Panc1 (cell line): ENCODE measurements at places on chromosomes 16 and 17. TPM values are rescaled to one million over a fixed set of nuclear protein-coding genes. Genes with fewer than 3 reads are reported as not detected.

- H3K4me1 ChIP-seq: no peaks in the 10 kb centered on the region
- H3K36me3 ChIP-seq: no peaks in the 10 kb centered on the region
- DNase-seq: no peak
- H3K4me3 ChIP-seq: no peak overlapping the region
These were observed 854.8 kb downstream of the KCNJ2 start for GRCh38 chr17:71024172-71024571.

- H3K4me3 ChIP-seq: no peak overlapping the region
- H3K36me3 ChIP-seq: peaks cover 12% of the 10 kb centered on the region; the same call in 1 of the 2 replicates
- H3K27ac ChIP-seq: no peak overlapping the region
- DNase-seq: no peak
- H3K4me1 ChIP-seq: no peaks in the 10 kb centered on the region
These were observed 66.3 kb downstream of the BPTF start for GRCh38 chr17:67891481-67892119.

ZNF668 gene
- total RNA-seq: 21.5 TPM

- no peaks in the 10 kb centered on the region for H3K36me3 ChIP-seq
- no peak overlapping the region for H3K4me3 ChIP-seq
- no peak overlapping the region; the same call in 1 of the 2 replicates for H3K27ac ChIP-seq
- peaks cover 6% of the 10 kb centered on the region; the same call in 1 of the 2 replicates for H3K4me1 ChIP-seq
These were observed 25.8 kb downstream of the GNPTG start for GRCh38 chr16:1377406-1378010.

GRCh38 chr16:86258713-86259112 is 251.6 kb upstream of the FOXF1 start:
- no peak overlapping the region for H3K27ac ChIP-seq
- H3K4me3 ChIP-seq: no peak overlapping the region
- H3K4me1 ChIP-seq: no peaks in the 10 kb centered on the region
- 0 out of 2 replicates have a peak, but pooled peaks cover 3% of the 10 kb centered on the region for H3K27me3 ChIP-seq
- DNase-seq: no peak

DNA sequence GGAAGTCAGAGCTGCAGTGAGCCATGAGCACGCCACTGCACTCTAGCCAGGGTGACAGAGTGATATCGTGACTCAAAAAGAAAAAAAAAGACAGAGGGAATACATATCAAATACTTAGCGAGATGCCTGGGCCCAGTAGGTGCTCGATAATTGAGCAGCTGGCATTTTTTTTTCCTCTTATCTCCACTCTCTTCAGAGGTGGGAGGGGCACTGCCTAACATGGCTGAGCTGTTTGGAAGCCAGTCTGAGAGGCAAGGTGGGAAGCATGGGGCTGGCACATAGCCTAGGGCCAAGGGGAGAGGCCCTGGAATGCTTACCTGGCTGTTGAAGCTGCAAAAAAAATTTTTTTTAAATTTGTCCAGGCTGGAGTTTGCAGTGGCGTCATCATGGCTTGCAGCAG is 38.4 kb downstream of the HIC1 start:
- H3K4me3 ChIP-seq: no peak overlapping the region
- H3K27me3 ChIP-seq: no peaks in the 10 kb centered on the region
- H3K4me1 ChIP-seq: peaks cover 3% of the 10 kb centered on the region; the same call in 1 of the 2 replicates
- no peak for DNase-seq
- no peak overlapping the region for H3K27ac ChIP-seq
- no peaks in the 10 kb centered on the region for H3K36me3 ChIP-seq

MT1G gene
- total RNA-seq: 2.2 TPM

GPR142 gene
- total RNA-seq: not detected

UMOD gene
- not detected for total RNA-seq

GRCh38 chr16:81863630-81864352 is 84.7 kb downstream of the PLCG2 start:
- no peaks in the 10 kb centered on the region for H3K4me1 ChIP-seq
- H3K27me3 ChIP-seq: no peaks in the 10 kb centered on the region
- no peak for DNase-seq
- no peaks in the 10 kb centered on the region for H3K36me3 ChIP-seq
- no peak overlapping the region for H3K27ac ChIP-seq

- no peaks in the 10 kb centered on the region for H3K27me3 ChIP-seq
- H3K27ac ChIP-seq: no peak overlapping the region
- no peaks in the 10 kb centered on the region for H3K36me3 ChIP-seq
- DNase-seq: no peak
These were observed 10.2 kb downstream of the SLC6A2 start for GRCh38 chr16:55666012-55666411.

DNA sequence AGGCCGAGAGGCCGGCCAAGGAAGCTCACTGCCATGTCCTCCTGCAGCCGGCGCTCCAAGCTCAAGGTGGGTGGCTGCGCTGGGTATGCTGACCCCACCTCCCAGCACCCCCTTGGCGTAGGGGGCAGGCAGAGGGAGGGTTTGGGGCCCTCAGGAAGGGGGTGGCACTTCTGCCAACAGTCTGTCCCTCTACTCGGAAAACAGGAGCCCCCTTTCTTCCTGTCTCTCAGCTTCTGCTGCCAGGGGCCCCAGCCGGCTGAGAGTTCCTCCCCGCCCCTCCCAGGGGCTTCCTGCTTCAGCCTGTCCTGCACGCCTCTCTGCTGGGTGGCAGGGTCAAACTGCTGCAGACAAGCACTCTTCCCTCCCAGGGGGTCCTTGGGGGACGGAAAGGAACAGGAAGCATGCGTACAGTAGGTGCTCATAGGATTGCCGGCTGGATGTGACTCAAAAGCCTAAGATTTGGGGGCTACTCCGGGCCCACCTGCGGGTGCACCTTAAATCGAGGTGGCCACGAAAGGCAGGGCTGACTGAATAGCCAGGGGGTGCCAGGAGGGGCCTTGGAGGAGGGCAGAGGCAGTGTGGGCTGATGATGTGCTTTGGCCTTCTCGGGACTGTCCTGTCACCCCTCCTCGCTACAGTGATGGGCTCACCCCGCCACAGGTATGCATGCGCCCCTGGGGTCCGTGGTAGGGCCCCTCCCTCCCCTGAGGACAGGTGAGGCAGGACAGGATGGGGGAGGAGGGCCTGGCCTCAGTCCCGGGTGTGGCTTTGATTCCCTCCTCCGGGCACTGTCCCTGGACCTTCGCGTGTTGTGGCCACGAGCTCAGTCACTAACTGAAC is 4.0 kb downstream of the CBX2 start:
- DNase-seq: no peak
- no peaks in the 10 kb centered on the region; the same call in none of the 2 replicates for H3K27me3 ChIP-seq
- no peak overlapping the region for H3K27ac ChIP-seq
- H3K4me1 ChIP-seq: peaks cover 12% of the 10 kb centered on the region
- H3K36me3 ChIP-seq: peaks cover 3% of the 10 kb centered on the region; the same call in 1 of the 2 replicates

GRCh38 chr16:16997349-16997748 is 473.4 kb downstream of the XYLT1 start:
- no peak overlapping the region for H3K27ac ChIP-seq
- no peak overlapping the region for H3K4me3 ChIP-seq
- H3K36me3 ChIP-seq: no peaks in the 10 kb centered on the region
- H3K4me1 ChIP-seq: no peaks in the 10 kb centered on the region
- H3K27me3 ChIP-seq: no peaks in the 10 kb centered on the region
- no peak for DNase-seq

SLC6A2 gene
- 0.10 TPM for total RNA-seq

GRCh38 chr17:34167354-34167753 is 87.7 kb upstream of the CCL2 start:
- H3K4me1 ChIP-seq: no peaks in the 10 kb centered on the region
- H3K27me3 ChIP-seq: peaks cover 13% of the 10 kb centered on the region
- no peak for DNase-seq
- no peak overlapping the region for H3K4me3 ChIP-seq
- no peak overlapping the region for H3K27ac ChIP-seq
- H3K36me3 ChIP-seq: no peaks in the 10 kb centered on the region

CDRT15L2 gene
- not detected for total RNA-seq

GRCh38 chr17:39132192-39132610 is 19.2 kb downstream of the PLXDC1 start:
- DNase-seq: no peak
- H3K4me3 ChIP-seq: no peak overlapping the region
- H3K4me1 ChIP-seq: no peaks in the 10 kb centered on the region
- no peaks in the 10 kb centered on the region for H3K27me3 ChIP-seq
- no peak overlapping the region for H3K27ac ChIP-seq
- H3K36me3 ChIP-seq: no peaks in the 10 kb centered on the region

GRCh38 chr17:82910041-82910481 is 70.2 kb upstream of the ZNF750 start:
- no peak overlapping the region for H3K4me3 ChIP-seq
- no peak for DNase-seq
- peaks cover 2% of the 10 kb centered on the region; the same call in 1 of the 2 replicates for H3K36me3 ChIP-seq

DNA sequence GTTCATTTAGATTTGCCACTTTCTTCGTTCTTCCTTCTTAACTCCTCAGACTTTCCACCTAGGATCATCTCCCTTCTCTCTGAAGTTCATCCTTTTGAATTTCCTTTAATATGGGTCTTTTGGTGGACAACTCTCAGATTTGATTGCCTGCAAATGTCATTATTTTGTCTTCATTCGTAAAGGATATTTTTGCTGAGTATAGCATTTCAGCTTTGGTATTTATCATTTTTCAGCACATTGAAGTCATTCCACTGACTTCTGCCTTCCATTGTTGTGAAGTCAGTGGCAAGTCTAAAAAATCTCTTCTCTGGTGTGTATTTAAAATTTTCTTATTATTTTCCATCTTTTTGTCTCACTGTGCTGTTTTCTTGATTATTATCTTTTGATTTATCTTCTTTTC is 45.4 kb downstream of the GAN start:
- no peaks in the 10 kb centered on the region for H3K27me3 ChIP-seq
- no peak overlapping the region for H3K27ac ChIP-seq
- no peaks in the 10 kb centered on the region; the same call in 1 of the 2 replicates for H3K36me3 ChIP-seq
- H3K4me3 ChIP-seq: no peak overlapping the region
- no peaks in the 10 kb centered on the region for H3K4me1 ChIP-seq
- no peak for DNase-seq

- no peak overlapping the region for H3K4me3 ChIP-seq
- H3K4me1 ChIP-seq: no peaks in the 10 kb centered on the region
- H3K27me3 ChIP-seq: no peaks in the 10 kb centered on the region
- no peaks in the 10 kb centered on the region for H3K36me3 ChIP-seq
- no peak for DNase-seq
These were observed 4.5 kb upstream of the MNT start for GRCh38 chr17:2405247-2405926.

DNA sequence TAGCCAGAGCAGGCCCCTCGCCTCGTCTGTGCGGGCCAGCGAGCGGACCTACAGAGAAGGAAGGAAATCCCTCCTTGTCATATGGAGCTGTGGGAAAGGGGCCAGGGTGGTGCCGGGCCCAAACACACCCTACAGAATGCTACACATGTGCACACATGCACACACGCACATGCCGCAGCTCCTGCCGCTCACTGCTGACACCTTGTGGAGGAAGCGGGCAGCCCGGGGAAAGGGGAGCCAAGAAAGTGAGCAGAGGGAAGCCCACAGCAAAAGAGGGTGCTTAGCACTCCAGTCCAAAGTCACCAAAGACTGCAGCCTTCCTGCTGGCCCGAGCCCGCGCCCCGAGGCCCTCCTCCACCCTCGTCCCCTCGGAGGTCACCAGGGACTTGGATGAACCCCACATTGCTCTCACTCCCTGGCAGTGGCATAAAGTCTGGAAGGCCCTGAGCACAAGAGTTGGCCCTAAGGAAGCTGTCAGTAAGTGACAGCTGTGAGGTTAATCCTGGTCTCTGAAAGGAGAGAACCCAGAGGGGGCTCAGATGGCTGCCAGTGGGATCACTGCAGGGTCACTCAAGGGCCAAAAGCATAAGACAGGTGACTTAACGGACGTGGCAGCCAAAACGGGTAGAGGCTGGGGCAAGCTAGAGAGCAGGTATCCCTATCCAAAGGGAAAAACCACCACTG is 68.2 kb downstream of the MYO18A start:
- no peaks in the 10 kb centered on the region for H3K27me3 ChIP-seq
- H3K36me3 ChIP-seq: peaks cover 5% of the 10 kb centered on the region; the same call in 1 of the 2 replicates
- H3K27ac ChIP-seq: no peak overlapping the region
- DNase-seq: no peak

- H3K36me3 ChIP-seq: no peaks in the 10 kb centered on the region
- H3K27ac ChIP-seq: no peak overlapping the region
- peaks cover 3% of the 10 kb centered on the region; the same call in 1 of the 2 replicates for H3K4me1 ChIP-seq
- DNase-seq: no peak
- H3K27me3 ChIP-seq: no peaks in the 10 kb centered on the region
These were observed 103.7 kb downstream of the USP22 start for GRCh38 chr17:20938988-20939615.

MPP3 gene
- 7.1 TPM for total RNA-seq

OR4D1 gene
- 0.05 TPM for total RNA-seq

DNA sequence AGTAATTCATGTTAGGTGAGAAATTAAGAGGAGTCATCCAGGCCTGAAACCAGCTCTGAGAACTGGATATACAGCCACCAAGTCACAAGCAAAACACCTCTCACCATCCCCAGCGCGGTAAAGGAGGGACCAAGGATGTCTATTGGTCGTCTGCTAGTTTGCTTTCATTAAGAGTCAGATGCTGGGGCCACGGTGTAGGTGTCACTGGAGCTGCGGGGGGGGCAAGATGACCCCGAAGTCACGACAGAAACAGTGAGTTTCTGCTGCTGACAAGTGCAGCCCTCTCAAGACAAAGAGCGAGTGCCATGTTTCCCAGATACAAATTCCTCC is 790 bp downstream of the NCBP3 start:
- H3K4me3 ChIP-seq: peak overlapping the region; percentile 73
- H3K27ac ChIP-seq: peak overlapping the region; percentile 70
- peaks cover 3% of the 10 kb centered on the region; the same call in 1 of the 2 replicates for H3K36me3 ChIP-seq
- no peaks in the 10 kb centered on the region for H3K27me3 ChIP-seq
- peaks cover 8% of the 10 kb centered on the region for H3K4me1 ChIP-seq

- H3K4me3 ChIP-seq: no peak overlapping the region
- H3K4me1 ChIP-seq: peaks cover 11% of the 10 kb centered on the region; the same call in 1 of the 2 replicates
- H3K27me3 ChIP-seq: no peaks in the 10 kb centered on the region
- no peak for DNase-seq
These were observed 24.2 kb downstream of the NSMCE1 start for GRCh38 chr16:27244363-27244755.

GRCh38 chr17:9021992-9022572 is 772 bp downstream of the NTN1 start:
- H3K4me1 ChIP-seq: no peaks in the 10 kb centered on the region
- H3K36me3 ChIP-seq: no peaks in the 10 kb centered on the region
- no peak overlapping the region for H3K27ac ChIP-seq

GRCh38 chr17:79670537-79671084 is 59.8 kb upstream of the RBFOX3 start:
- no peak overlapping the region for H3K4me3 ChIP-seq
- no peaks in the 10 kb centered on the region for H3K36me3 ChIP-seq
- no peaks in the 10 kb centered on the region for H3K4me1 ChIP-seq
- H3K27me3 ChIP-seq: no peaks in the 10 kb centered on the region; the same call in 1 of the 2 replicates
- no peak overlapping the region for H3K27ac ChIP-seq

CES1 gene
- total RNA-seq: 27.5 TPM

DNA sequence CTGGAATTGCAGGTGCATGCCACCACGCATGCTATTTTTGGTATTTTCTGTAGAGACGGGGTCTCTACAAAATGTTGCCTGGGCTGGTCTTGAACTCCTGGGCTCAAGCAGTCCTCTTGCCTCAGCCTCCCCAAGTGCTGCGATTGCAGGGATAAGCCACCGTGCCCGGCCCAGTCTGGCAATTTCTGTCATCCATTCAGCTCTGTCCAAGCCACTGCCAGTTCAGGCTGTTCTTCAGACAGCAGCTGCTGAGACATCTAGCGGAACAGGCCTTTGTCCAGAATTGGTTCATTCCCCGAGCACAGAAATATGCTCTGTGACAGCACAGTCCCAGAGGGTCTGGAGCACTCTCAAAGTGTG is 5.4 kb downstream of the SLC47A1 start:
- no peak for DNase-seq
- H3K4me3 ChIP-seq: no peak overlapping the region
- no peak overlapping the region for H3K27ac ChIP-seq
- no peaks in the 10 kb centered on the region for H3K36me3 ChIP-seq
- H3K27me3 ChIP-seq: no peaks in the 10 kb centered on the region
